ENCODE measurements at places on chromosomes 12 and 14.
A peak's percentile ranks its signal among the peaks of the same experiment; 100 is the strongest.

- H3K4me3 ChIP-seq: no peak overlapping the region
- no peak for DNase-seq
- H3K27ac ChIP-seq: no peak overlapping the region
- no peaks in the 10 kb centered on the region for H3K36me3 ChIP-seq
- H3K27me3 ChIP-seq: peaks cover 10% of the 10 kb centered on the region
These were observed 24.9 kb downstream of the TBX3 start for GRCh38 chr12:114659084-114659483.

DNA sequence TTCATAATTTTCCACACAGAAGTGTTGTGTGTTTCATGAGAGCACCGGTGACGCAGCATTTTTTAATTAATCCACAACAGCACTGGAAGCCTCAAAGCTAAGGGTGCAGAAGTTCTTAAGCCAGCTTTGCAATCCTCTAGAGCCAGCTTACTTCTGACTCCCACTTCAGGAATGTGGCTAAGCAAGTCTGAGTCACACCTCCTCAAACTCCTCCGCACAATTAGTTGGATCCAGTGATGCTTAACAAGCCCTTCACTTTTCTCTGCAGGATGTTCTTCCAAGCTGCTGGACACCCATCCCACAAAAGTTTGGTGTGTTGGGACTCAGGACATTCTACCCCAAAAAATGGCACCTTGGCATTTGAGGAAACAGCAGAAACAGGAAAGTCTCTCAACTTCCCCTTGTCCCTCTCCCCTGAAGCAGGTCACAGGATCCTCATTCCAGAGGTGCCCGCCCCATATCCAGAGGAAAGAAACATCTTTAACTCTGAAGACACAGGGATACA lies 210.0 kb downstream of the PPM1H start:
- H3K36me3 ChIP-seq: no peaks in the 10 kb centered on the region
- no peaks in the 10 kb centered on the region for H3K4me1 ChIP-seq
- H3K4me3 ChIP-seq: no peak overlapping the region
- no peak overlapping the region for H3K27ac ChIP-seq

- peaks cover 70% of the 10 kb centered on the region for H3K4me1 ChIP-seq
- peak overlapping the region; percentile 21 for H3K4me3 ChIP-seq
- no peak for DNase-seq
- peaks cover 82% of the 10 kb centered on the region for H3K36me3 ChIP-seq
These were observed 8.0 kb downstream of the DGKA start for GRCh38 chr12:55938826-55939501.

- H3K4me3 ChIP-seq: no peak overlapping the region
- H3K27ac ChIP-seq: no peak overlapping the region
- H3K27me3 ChIP-seq: peaks cover 9% of the 10 kb centered on the region
- H3K4me1 ChIP-seq: no peaks in the 10 kb centered on the region
- no peaks in the 10 kb centered on the region for H3K36me3 ChIP-seq
These were observed 30.0 kb upstream of the LYZ start for GRCh38 chr12:69318225-69318624.

DNA sequence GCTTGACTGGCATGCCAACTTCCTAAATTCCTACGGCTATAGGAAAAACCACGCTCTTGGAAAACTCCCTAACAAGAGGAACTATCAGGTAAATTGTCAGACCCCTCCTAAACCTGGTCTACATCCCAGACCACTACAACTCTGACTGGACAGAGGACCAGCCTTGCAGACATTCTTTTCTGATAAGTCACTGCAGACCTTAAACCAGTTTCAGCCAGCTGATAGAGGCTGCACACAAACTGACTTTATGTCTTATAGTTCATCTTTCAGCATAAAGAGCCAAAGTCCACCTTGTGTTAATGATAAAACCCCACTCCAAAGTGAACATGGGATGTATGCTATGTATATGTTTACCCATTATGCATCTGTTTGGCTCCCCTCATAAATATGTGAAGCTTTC lies 166.6 kb downstream of the KTN1 start:
- DNase-seq: no peak
- no peaks in the 10 kb centered on the region for H3K36me3 ChIP-seq

GRCh38 chr12:93908264-93908663 lies 231.1 kb downstream of the CRADD start:
- no peaks in the 10 kb centered on the region for H3K27me3 ChIP-seq
- DNase-seq: no peak
- H3K4me3 ChIP-seq: no peak overlapping the region

GRCh38 chr14:35248476-35248788 lies 43.8 kb upstream of the PSMA6 start:
- H3K27ac ChIP-seq: no peak overlapping the region
- no peak for DNase-seq
- H3K4me3 ChIP-seq: no peak overlapping the region
- peaks cover 9% of the 10 kb centered on the region for H3K36me3 ChIP-seq
- no peaks in the 10 kb centered on the region for H3K27me3 ChIP-seq

DNA sequence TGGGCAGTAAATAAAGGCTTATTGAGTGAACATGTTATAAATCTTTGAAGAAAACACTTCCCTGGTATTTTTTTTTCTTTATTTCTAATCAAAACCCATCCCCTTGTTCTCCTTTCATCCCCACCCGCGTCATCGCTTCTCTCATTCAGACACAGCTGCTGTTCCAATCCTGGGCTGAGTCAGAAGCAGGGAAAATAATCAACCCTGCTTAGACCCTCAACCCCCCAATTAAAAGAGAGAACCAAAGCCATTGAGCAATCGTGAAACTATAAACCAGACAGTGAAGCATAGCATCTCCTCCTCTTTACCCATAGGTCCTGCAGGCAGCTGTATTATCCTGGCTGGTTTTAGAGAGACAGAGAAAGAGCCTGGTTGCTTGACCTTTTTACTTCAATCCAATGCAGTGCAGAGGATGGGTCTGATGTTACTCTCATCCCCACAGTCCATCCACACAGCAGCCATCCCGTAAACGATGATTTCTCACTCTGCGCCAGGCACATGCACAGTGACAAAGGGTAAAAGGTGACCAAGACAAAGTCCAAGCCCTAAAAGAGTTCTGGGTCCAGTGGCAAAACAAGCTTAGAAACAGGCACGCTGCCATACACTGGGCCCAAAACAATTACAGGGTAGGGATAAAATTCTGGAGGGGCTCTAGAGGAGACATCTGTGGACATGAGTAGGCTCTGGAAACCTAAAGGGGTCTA lies 238.3 kb downstream of the GALC start:
- H3K27ac ChIP-seq: no peak overlapping the region
- no peaks in the 10 kb centered on the region for H3K4me1 ChIP-seq
- H3K27me3 ChIP-seq: no peaks in the 10 kb centered on the region
- DNase-seq: no peak
- no peaks in the 10 kb centered on the region for H3K36me3 ChIP-seq
- no peak overlapping the region for H3K4me3 ChIP-seq

DNA sequence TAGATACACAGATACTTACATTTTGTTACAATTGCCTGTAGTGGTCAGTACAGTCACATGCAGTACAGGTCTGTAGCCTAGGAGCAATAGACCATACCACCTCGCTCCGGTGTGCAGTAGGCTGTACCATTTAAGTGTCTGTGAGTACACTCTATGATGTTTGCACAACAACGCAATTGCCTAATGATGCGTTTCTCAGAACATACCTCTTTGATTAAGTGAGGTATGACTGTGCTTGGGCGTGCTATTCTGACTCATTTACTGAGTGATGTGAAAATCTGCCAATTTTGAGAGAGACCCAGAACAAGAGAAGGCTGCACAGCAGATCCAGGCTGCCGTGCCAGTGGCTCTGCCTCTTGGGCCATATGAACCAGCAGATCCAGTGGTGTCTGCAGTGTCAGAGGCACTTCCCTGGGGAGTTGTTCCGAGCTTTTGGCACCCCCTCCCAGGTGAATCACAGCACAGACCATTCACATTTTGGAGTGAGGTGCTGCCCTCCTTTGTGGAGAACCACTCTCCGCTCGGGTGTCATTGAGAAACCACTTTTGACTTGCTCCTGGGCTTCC lies 20.4 kb downstream of the DLK1 start:
- H3K27ac ChIP-seq: no peak overlapping the region
- no peak for DNase-seq
- no peaks in the 10 kb centered on the region for H3K36me3 ChIP-seq
- H3K4me3 ChIP-seq: no peak overlapping the region
- H3K4me1 ChIP-seq: no peaks in the 10 kb centered on the region

GRCh38 chr12:80778005-80778541 lies 61.4 kb downstream of the MYF5 start:
- no peak overlapping the region for H3K4me3 ChIP-seq
- no peak for DNase-seq
- H3K27me3 ChIP-seq: no peaks in the 10 kb centered on the region
- no peaks in the 10 kb centered on the region for H3K4me1 ChIP-seq
- H3K36me3 ChIP-seq: no peaks in the 10 kb centered on the region

DNA sequence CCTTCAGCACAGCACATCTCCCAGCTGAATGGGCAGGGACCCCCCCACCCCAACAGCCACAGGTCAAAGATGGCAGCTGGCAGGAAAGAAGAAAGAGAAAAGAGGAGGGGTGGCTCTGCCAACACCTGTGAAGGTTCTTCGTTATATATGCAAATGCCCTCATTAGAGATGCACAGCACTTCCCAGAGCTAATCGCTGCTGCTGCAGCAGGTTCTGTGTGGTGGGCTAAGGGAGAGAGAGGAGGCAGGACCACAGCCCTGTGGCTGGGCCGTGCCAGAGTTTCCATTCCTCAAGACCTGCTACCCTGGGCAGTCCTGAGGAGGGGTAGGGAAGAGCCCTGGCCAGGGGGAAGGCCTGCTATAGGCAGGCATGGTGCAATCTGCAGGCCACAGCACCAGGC lies 28.7 kb downstream of the SMUG1 start:
- H3K4me3 ChIP-seq: no peak overlapping the region
- H3K4me1 ChIP-seq: no peaks in the 10 kb centered on the region
- DNase-seq: no peak
- no peaks in the 10 kb centered on the region for H3K27me3 ChIP-seq
- no peak overlapping the region for H3K27ac ChIP-seq

DNA sequence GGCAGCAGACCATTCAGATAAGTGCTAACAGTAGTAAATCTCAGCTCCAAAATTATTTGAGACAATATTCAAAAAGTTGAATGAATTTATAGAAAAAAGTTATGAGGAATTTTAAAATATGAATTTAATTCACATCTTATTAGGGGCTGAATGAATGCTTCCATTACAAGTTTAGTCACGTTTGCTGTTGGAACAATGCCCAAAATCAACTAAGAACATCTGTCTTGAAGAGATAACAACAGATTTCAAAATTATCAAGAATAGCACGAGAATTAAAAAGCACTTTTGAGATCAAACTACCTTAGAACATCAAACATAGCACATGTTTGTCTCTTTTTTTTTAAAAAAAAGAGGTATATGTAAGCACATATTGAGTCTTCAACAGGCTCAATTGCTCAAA lies 115.4 kb upstream of the PPFIA2 start:
- no peak overlapping the region for H3K27ac ChIP-seq
- no peaks in the 10 kb centered on the region for H3K27me3 ChIP-seq
- H3K4me3 ChIP-seq: no peak overlapping the region
- H3K4me1 ChIP-seq: no peaks in the 10 kb centered on the region
- no peak for DNase-seq

DNA sequence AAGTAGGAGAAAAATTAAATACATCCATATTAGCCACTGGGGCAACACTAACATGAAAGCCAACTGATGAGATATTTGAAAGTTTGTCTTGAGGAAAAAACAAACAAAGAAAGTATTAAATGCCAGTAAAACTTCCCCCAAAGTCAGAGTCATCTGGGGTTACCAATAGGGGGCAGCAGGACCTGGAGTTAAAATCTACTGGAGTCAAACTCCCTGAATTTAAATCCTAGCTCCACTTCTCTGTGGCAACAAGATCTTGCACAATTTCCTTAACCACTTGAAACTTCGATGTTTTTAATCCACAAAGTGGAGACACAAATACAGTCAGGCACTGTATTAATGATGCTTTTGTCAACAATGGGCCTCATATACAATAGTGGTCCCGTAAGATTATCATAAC lies 14.4 kb downstream of the PLEKHG7 start:
- H3K27me3 ChIP-seq: no peaks in the 10 kb centered on the region
- no peak overlapping the region for H3K4me3 ChIP-seq
- DNase-seq: peak; percentile 2
- H3K36me3 ChIP-seq: no peaks in the 10 kb centered on the region
- no peaks in the 10 kb centered on the region for H3K4me1 ChIP-seq
- H3K27ac ChIP-seq: no peak overlapping the region

GRCh38 chr14:22865424-22866405 lies 5.8 kb upstream of the LRP10 start:
- H3K4me1 ChIP-seq: peaks cover 14% of the 10 kb centered on the region
- no peaks in the 10 kb centered on the region for H3K27me3 ChIP-seq
- no peak overlapping the region for H3K4me3 ChIP-seq
- DNase-seq: no peak

DNA sequence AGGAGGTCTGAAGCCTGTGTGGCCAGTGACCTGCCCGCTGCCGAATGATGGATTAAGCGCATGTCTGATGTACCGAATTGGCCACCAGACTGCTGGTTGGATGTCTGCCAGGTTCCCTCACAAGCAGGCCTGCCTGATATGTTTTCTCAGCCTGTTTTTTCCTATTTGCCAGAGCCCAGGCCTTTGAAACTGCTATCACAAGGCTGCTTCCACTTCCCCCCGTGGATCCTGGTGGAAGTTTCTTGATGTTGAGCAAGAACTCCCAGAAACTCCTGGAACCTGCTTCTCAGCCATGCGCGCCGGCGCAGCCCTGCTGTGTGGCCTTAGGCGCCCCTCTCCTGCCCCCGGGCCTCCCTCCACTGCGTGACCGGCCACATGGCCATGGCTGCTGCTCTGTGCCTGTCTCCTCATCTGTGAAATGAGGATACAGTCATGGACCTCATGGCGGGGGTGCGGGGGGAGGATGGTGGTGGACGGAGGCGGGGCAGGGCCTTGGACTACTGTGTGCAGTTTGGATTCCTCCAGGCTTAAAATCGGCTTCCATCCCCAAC lies 56.6 kb downstream of the CALM1 start:
- H3K4me3 ChIP-seq: no peak overlapping the region
- no peaks in the 10 kb centered on the region for H3K4me1 ChIP-seq
- no peaks in the 10 kb centered on the region for H3K36me3 ChIP-seq
- DNase-seq: no peak

- no peaks in the 10 kb centered on the region for H3K4me1 ChIP-seq
- H3K36me3 ChIP-seq: no peaks in the 10 kb centered on the region
- no peak for DNase-seq
- H3K27me3 ChIP-seq: no peaks in the 10 kb centered on the region
- H3K27ac ChIP-seq: no peak overlapping the region
These were observed 57.2 kb downstream of the ESRRB start for GRCh38 chr14:76432827-76433752.

DNA sequence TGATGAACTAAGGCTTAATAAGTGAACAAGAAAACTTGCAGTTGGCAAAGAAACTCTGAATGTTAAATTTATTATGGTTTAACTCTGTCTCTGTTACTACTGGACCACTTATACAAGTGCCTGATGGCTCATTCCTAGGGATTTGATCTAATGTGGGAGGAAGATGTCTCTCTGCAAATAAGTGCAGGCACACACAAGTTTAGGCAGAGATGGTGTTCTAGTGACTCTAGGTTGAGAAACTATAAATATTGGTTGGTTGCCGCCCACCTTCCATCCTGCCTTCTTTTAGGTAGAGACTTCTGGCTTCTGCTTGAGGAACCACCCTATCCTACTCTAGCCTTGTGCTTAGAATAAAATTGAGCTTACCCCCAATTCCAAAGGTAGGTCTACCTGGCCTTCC lies 256.2 kb downstream of the PAWR start:
- no peak for DNase-seq
- no peaks in the 10 kb centered on the region for H3K36me3 ChIP-seq
- H3K27me3 ChIP-seq: no peaks in the 10 kb centered on the region
- no peak overlapping the region for H3K27ac ChIP-seq
- H3K4me3 ChIP-seq: no peak overlapping the region
- no peaks in the 10 kb centered on the region for H3K4me1 ChIP-seq

GRCh38 chr14:72311116-72311515 lies 378.9 kb downstream of the RGS6 start:
- H3K4me1 ChIP-seq: no peaks in the 10 kb centered on the region
- no peaks in the 10 kb centered on the region for H3K36me3 ChIP-seq
- peaks cover 10% of the 10 kb centered on the region for H3K27me3 ChIP-seq
- no peak overlapping the region for H3K27ac ChIP-seq
